ENCODE measurements at places on chromosomes 1 and 21.

- no peak for DNase-seq
These were observed 47.9 kb downstream of the MACO1 start for GRCh38 chr1:25478633-25479032.

GRCh38 chr1:210437111-210437510 is 108.4 kb downstream of the HHAT start:
- no peak for DNase-seq

DNA sequence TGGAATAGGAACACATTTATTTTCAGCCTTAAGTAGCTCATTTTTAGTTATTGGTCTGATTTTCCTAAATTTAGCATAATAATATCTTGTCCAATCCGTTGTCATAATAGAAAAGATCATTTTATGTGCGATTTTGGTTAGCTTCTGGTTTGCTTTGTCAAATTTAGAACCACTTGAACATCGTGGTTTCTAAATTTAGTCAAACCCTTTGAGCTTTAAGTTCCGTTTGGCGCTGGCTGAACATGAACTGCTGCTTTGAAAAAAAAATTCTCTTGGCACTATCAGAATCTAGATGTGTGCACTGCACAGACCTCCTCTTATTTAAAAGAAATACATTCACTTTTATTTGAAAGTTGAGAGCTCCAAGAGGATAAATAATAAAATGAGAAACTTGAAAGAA is 370.6 kb downstream of the PTPRC start:
- DNase-seq = no peak

DNA sequence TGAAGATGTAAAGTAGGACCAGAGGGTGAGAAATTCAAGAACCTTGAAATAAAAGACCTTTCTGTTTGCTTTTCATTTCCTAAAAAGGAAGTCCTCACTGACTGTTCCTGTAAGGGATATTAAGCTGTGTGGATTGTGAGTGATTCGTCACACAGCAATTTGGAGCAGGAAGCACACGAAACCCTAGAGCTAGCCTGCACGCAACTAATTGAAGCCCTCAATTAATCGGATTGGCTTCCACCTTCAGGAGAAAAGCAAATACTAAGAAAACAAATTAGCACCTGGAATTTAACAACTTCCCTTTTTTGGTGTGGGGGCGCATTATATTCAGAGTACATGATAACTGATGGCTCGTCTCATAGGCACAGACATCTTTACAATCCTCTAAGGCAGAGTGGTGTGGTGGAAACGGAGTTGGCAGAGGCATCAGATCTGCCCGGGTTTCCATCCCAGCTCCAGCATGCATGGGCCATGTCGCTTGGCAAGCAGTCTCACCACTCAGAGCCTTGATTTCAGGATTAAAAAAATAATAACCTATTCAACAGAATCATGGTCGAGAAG is 95.2 kb downstream of the KCNJ15 start:
- DNase-seq = no peak

DNA sequence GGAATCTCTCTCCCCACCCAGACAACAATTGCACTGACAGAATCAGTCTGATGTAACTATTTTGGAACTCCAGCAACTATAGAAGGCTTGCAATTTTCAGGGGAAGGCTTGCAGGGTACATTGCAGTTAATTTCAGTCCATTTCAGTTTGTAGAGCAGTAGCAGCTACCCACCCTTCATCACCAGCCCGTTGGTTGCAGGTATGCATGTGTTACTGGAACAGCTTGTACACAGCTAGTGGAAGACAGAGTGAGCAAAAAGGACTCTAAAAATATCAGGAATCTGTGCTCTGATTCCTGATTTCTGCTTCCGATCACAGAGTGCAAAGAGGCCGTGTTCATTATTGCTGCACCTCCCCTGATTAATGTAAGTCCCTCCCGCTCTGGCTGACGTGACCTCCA is 449.0 kb downstream of the NPHP4 start:
- DNase-seq = no peak

DNA sequence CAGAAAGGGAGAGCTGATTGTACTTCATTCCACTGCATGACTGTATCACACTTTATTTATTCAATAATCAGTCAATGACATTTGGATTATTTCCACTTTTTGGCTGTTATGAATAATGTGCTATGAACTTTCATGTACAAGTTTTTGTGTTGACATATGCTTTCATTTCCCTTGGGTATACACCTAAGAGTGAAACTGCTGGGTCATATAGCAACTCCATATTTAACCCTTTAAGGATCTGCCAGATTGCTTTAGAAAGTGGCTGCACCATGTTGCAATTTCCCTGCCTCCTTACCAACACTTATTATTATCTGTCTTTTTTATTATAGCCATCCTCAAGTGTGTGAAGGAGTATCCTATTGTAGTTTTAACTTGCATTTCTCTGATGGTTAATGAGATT is 108.8 kb upstream of the KCNK1 start:
- DNase-seq = no peak

- peak; percentile 21 for DNase-seq
These were observed 172.5 kb downstream of the CTH start for GRCh38 chr1:70583522-70583921.

DNA sequence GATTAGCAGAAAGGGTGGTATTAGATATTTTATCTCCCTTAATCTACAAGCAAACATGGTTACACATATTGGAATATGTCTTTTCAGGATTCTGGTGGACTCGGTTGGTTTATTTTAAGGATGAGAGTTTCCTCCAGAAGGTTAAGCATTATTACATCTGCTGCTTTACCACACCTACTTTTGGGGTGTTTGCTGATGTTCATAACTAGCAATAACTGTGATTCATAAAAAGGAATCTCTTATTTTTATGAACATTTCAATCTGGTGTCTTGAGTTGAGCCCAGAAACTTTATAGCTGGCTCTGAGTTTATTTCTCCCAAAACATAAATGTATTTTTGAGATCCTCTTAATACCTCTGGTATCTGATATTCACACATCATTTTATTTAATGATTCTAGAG is 82.7 kb downstream of the LRRC8D start:
- no peak for DNase-seq

DNA sequence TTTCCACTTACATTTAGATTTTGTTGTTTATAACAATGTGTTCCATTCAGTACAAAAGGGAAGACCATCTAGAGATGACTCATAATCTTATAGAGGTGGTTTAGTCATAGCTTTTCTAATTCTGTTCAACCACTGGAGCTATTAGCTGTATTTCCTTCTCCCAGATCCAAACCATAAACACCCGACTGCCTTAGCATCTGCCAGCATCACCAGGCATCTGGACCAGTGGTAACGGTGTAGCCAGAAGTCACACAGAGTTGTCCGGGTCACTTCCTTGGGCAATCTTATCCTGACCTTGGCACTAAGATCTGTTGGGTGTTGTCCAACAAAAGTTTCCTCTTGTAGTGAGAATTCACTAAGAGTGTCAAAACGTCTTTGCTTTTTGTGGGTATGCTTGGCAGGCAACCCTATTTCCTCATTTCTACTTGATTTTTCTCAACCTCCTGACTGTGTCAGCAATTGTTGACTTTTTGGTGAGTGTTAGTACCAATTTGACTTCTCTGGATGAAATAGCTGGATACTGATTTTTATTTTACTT is 372.1 kb upstream of the B3GALT2 start:
- no peak for DNase-seq

GRCh38 chr1:231550448-231550781 is 21.9 kb downstream of the TSNAX start:
- DNase-seq = peak; percentile 27

- DNase-seq = no peak
These were observed 844.1 kb downstream of the LTN1 start for GRCh38 chr21:28148400-28149064.

- peak; percentile 82 for DNase-seq
These were observed 18.2 kb downstream of the PHLDA3 start for GRCh38 chr1:201450721-201451291.

- DNase-seq = no peak
These were observed 3.5 kb upstream of the TIAM1 start for GRCh38 chr21:31347435-31348032.

- no peak for DNase-seq
These were observed 2.4 kb downstream of the RPS6KC1 start for GRCh38 chr1:213053455-213053854.

GRCh38 chr1:183810121-183810520 is 5.2 kb downstream of the RGL1 start:
- no peak for DNase-seq

DNA sequence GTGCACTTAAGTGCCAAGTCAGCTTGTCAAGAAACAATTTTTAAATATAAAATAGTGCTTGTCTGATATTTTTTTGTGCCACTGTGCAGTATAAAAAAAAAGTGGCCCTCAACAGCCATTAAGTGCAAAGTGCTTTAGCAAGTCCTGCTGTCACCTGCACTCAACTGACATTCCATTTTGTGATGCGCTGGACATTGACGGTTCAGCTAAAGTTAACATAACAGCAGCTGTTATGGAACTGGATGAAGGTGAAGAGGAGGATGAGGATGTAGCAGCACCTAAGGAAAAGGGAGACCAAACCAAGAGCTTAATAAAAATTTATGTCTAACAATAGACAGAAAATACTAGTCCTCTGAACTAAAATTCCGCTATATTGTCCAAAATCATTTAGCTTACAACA is 7.3 kb upstream of the RBM34 start:
- DNase-seq = no peak

DNA sequence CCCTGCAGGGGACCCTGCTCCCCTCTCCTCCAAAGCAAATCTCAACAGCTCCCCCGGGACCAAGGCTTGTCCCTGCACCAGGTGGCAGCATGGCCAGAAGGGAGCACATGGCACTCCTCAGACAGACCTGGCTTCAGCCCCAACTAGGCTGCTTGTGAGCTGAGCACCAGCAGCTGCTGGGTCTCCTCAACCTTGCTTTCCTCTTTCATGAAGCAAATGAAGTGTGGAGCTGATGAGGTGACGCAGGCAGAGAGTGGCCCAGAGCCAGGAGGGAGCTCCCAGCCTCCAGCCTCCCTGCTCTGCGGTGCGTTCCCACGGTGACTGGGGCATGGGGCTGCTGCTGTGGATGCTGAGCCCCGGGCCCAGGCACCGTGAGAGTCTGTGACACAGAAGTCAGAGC is 34.0 kb downstream of the MEGF6 start:
- DNase-seq = no peak

GRCh38 chr1:159686599-159687299 is 27.6 kb downstream of the CRP start:
- DNase-seq = no peak

- DNase-seq = no peak
These were observed 46.2 kb upstream of the SLC44A3 start for GRCh38 chr1:94773931-94774422.

DNA sequence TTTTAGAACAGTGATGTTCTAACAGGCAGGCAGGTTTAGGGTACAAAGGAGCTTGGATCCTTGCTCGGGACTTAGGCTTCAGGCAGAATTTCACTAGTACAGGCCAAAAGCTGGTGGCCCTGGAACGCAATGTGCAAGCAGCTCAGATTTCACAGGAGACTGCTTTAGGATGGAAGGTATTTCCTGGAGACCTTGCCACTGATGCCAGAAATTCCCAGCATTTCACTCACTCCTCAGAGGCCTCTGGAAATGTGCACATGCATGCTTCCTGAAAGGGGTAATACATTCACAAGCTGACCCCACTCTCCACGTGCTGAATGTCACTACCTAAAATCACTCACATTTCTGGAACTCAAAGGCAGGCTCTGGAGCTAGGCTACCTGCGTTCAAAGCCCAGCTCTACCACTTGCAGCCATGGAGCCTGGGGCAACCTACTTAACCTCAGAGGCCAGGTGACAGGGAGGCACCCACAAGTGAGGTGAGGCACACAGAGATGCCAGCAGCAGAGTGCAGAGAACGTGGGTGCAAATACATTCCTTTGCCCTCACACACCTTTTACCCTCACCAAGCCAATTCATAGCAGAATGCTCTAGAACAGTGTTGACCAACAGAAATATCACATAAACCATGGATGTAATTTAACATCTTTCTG is 56.5 kb downstream of the CDC7 start:
- DNase-seq = no peak

DNA sequence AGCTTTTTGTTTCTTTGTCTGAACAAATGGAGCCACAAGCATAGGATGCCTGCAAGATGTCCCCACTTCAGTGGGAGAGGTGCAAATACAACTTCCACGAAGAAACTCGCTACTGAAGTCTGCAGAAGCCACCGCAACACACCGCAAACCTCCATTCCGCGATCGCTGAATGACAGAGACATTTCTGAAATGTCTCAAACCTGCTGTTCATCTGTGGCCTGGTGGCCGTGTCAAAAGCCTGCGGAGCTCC is 1.0 kb downstream of the TP53BP2 start:
- DNase-seq = peak; percentile 10

- no peak for DNase-seq
These were observed 30.5 kb upstream of the ATF3 start for GRCh38 chr1:212578041-212578440.

DNA sequence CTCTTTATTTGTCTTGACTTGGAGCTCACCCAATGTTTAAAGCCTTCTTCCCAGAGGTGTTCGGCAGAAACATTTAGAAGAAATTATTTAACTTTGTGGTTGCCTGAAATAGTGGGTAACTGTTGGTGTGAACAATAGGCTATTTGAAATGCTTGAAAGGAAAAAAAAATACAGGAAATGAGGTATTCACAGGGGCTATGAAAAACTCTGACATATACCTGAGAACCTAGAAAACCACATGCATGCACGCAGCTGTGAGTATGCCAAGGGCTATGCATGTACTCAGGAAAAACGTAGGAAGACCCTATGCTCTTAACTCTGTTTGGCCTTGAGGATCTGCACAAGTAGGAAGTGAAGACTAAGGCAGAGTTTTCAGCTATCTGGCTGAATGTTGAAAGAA is 16.4 kb upstream of the RNF186 start:
- no peak for DNase-seq

DNA sequence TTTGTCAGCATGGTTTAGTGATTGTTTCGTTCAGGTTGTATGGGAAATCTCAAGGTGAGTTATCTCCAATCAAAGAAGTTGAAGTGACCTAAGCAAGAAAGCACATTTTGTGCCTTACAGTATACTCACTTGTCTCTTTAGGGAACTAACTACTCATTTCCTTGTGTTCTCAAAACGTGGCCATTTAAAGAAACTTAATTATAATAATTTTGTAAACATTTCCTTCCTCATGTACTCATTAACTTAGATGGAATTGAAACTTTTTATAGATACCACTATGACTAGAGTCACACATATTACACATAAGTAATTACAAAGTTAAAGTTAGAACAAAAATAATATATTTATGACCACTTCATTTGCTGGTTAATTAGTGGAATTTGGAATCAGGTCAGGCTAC is 552.6 kb downstream of the MRPL39 start:
- DNase-seq = no peak

Data from WERI-Rb-1 (cell line).